ENCODE measurements at places on chromosomes 2 and 18.

GRCh38 chr2:212158081-212158480 lies 380.5 kb downstream of the ERBB4 start:
- DNase-seq: no peak
- H3K27me3 ChIP-seq: no peaks in the 10 kb centered on the region
- no peak overlapping the region for H3K27ac ChIP-seq

- no peak overlapping the region for H3K27ac ChIP-seq
- H3K36me3 ChIP-seq: peaks cover 2% of the 10 kb centered on the region
- H3K4me1 ChIP-seq: no peaks in the 10 kb centered on the region
- DNase-seq: no peak
- no peaks in the 10 kb centered on the region for H3K27me3 ChIP-seq
Measured at GRCh38 chr2:11430729-11431128, 35.2 kb downstream of the E2F6 start.

DNA sequence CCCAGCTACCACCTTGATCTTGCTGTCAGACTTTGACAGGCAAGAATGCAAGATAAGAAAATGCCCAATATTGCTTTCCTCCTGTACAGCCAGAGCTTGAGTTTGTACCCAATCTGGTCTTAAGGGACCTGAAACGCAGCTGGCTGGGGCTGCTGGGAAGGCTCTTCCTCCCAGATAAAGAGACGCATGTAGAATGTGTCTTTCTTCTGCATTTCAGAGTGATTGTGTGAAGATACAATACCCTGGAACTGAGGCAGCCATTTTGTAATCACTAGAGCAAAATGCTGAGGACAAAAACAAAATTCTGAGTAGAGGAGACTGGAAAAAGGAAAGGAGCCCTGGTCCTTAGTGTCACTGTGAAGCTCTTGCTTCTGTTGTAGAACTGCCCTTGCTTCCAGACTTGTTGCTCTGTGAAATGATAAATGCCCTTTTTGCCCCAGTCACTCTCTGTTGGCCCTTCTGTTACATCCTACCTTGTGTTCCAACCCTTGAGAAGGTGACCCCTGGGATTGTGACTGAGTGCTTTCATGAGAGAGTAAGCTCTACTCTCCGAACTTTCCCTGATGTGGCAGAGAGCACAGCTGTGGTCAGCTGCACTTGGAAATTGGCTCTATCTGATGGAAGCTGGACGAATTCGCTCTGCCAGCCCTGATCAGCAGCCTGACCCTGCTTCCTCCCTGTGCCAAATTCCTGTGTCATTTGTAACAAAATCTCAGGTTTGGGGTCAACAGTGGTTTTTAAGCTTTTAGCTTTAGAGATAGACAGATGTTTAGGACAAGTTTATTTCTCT lies 137.4 kb upstream of the RBMS1 start:
- H3K4me1 ChIP-seq: peaks cover 21% of the 10 kb centered on the region
- H3K27me3 ChIP-seq: no peaks in the 10 kb centered on the region
- no peak overlapping the region for H3K27ac ChIP-seq

DNA sequence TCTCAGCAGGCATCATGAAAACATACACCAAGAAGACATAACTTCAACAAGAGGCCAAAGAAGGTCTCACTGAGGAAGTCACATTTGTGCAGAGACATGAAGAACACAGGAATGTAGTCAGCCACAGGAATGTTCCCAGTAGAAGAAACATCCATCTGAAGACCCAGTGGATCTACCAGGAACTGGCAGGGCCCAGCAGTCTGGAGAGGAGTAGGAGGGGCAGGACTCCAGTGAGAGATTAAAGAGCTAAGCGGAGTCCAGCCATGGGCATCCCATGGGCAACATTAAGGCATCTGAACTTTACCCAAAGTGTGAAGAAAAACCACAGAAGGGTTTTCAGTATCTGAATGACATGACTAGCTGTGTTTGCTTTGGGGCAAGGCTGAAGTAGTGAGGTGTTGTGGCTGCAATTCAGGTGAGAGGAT lies 103.1 kb downstream of the UPP2 start:
- no peaks in the 10 kb centered on the region for H3K27me3 ChIP-seq
- H3K4me3 ChIP-seq: no peak overlapping the region
- H3K4me1 ChIP-seq: peaks cover 53% of the 10 kb centered on the region
- H3K36me3 ChIP-seq: no peaks in the 10 kb centered on the region

DNA sequence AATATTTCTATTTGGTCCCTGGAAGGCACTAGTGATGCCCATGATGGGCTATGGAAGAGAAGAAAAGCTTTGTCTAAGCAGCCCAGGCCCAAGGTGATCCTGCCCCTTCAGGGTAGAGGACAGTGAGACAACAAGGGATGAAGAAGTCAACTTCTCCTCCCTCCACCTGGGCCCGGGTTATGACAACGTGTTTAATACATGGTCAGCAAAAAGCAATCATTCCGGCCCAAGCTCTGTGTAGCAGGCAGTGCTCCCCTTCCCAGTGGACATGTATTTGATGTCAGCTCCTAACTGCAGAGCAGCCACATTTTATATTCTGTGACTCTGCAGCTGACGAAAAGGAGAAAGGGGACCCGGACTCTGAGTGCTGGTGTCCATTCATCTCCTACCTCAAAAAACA lies 67.2 kb upstream of the MFF start:
- H3K4me1 ChIP-seq: no peaks in the 10 kb centered on the region
- DNase-seq: no peak
- no peaks in the 10 kb centered on the region for H3K27me3 ChIP-seq
- H3K4me3 ChIP-seq: no peak overlapping the region

Data from chondrocyte (in vitro differentiated cells).